Neural progenitor cell (in vitro differentiated cells): ENCODE measurements at places on chromosomes 12 and 14.

DNA sequence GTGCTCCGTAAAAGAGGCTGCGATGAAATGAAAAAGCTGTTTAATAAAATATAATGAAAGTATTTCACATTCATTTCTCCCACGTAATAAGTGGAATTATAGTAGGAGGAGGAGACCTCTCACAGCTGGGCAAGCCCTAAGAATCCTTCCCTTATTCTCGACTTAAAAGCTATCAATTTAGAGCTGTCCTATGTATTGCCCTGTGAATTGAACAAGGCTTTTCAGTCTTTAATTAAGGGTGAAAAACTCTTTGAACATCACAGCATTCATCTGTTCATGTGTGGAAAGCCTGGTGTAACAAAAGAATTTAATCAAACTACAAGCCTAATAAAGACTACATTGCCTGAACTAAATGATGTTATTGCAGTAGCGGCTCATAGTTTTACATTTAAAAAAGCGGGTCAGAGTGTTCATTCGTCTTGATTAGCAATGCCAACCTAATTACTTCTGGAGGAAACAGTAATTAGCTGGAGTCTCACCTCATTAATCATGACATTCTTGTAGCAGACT lies 142.0 kb downstream of the ETNK1 start:
- H3K27ac ChIP-seq = peak overlapping the region; percentile 59
- peak; percentile 5 for DNase-seq
- H3K4me1 ChIP-seq = peaks cover 29% of the 10 kb centered on the region
- H3K27me3 ChIP-seq = no peaks in the 10 kb centered on the region
- H3K4me3 ChIP-seq = no peak overlapping the region
- no peaks in the 10 kb centered on the region for H3K36me3 ChIP-seq

DNA sequence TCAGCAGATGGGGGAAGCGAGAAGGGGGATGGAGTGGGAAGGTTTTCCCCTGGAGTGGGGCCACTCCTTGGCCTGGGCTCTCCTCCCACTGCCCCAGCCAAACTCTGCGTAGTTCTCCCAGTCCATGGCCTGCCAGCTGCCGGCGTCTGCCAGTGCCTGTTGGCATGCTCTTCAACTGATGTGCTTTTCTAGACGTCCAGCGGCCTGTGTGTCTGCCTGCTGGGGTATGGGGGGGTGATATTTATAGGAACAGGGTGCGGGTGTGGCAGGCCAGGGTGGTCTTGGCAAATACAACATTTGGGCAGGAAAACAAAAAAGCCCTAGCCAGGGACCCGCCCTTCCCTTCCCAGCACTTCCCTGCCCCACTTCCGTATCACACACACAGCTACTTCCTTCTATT lies 786.3 kb upstream of the NOVA1 start:
- DNase-seq = no peak
- H3K4me3 ChIP-seq = no peak overlapping the region
- no peaks in the 10 kb centered on the region for H3K27me3 ChIP-seq
- no peak overlapping the region for H3K27ac ChIP-seq

- H3K4me1 ChIP-seq = peaks cover 17% of the 10 kb centered on the region
- peaks cover 8% of the 10 kb centered on the region for H3K36me3 ChIP-seq
- H3K4me3 ChIP-seq = no peak overlapping the region
- peak overlapping the region; percentile 53 for H3K27ac ChIP-seq
- DNase-seq = peak; percentile 86
Observed at GRCh38 chr14:21087294-21088091, 11.0 kb downstream of the ZNF219 start.

- no peaks in the 10 kb centered on the region for H3K4me1 ChIP-seq
- no peak overlapping the region for H3K4me3 ChIP-seq
- H3K27me3 ChIP-seq = no peaks in the 10 kb centered on the region
- no peak for DNase-seq
Observed at GRCh38 chr12:42362647-42363260, 36.8 kb downstream of the PPHLN1 start.

- no peak for DNase-seq
- no peaks in the 10 kb centered on the region for H3K36me3 ChIP-seq
- no peak overlapping the region for H3K27ac ChIP-seq
- H3K4me3 ChIP-seq = no peak overlapping the region
- no peaks in the 10 kb centered on the region for H3K4me1 ChIP-seq
Observed at GRCh38 chr12:92027701-92028440, 117.8 kb downstream of the BTG1 start.

DNA sequence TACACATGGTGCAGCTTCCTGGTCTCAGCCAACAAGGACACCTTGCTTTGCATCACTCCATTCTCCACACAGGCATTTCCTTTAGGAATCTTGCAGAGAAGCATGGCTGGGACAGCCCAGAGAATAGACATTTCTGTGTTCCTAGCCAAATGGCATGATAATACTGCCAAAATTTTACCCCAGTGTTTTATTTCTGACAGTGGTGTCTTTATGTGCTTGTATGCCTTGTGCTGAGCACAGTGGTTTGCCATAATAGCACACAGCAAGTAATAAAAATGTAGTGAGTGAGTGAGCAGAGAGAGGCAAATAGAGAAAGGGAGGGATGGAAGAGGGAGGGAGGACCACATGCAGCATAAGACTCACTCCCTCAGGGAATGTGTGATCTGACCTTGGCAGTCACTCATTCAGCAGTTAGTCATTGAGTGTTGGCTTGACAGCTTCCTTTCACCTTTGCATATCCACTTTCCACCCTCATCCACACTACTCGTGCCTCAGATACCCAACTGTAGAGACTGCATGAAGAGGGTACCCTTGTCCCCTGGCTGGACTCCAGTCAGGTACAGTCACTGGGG lies 212.8 kb upstream of the CCDC196 start:
- H3K27me3 ChIP-seq = no peaks in the 10 kb centered on the region
- H3K36me3 ChIP-seq = no peaks in the 10 kb centered on the region
- no peak overlapping the region for H3K4me3 ChIP-seq
- DNase-seq = no peak

- peaks cover 12% of the 10 kb centered on the region for H3K4me1 ChIP-seq
- no peaks in the 10 kb centered on the region for H3K36me3 ChIP-seq
- H3K27ac ChIP-seq = no peak overlapping the region
- no peak for DNase-seq
Observed at GRCh38 chr14:94424371-94424770, 28.2 kb downstream of the SERPINA11 start.

DNA sequence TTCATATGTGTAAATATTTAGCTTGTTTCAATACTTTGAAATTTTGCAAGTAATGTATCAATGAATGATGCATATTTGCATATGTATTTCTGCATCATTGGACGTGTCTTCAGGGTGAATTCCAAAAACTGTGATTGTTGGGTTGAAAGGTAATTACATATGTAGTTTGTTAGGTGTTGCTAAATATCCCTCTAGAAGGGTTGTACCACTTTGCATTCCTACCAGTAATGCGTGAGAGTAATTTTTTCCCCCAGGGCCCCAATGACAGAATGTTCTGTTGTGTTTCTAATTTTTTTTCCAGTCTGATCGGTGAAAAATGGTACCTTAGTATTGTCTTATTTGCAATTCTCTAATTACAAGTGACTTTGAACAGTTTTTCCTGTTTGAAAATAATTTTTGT lies 408.9 kb downstream of the NAV3 start:
- no peaks in the 10 kb centered on the region for H3K27me3 ChIP-seq
- H3K27ac ChIP-seq = no peak overlapping the region
- H3K36me3 ChIP-seq = no peaks in the 10 kb centered on the region
- H3K4me1 ChIP-seq = peaks cover 22% of the 10 kb centered on the region
